ENCODE measurements at places on chromosomes 5 and 9.

DNA sequence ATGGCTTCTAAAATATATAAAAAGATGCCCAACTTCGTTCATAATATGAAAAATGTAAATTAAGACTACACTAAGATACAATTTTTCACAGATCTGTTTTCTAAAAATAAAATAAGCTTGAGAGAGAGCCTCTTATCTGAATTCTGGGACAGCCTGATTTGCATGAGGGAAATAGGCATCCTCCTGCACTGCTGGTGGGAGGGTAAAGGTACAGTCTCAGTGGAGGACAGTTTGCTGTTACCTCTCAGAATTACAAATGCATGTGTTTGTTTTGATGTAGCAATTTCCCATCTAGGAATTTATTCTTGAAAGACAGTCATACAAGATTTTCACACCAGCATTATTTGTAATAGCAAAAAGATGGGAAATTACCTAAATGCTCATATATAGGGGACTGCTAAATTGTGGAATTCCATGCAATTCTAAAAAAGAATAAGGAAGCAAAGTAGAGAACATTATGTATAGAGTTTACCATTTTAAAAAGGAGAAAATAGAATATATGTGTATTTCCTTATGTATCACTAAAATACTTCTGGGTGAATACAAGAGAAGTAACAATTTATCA lies 75.7 kb downstream of the ZSWIM6 start:
- no peak for DNase-seq

DNA sequence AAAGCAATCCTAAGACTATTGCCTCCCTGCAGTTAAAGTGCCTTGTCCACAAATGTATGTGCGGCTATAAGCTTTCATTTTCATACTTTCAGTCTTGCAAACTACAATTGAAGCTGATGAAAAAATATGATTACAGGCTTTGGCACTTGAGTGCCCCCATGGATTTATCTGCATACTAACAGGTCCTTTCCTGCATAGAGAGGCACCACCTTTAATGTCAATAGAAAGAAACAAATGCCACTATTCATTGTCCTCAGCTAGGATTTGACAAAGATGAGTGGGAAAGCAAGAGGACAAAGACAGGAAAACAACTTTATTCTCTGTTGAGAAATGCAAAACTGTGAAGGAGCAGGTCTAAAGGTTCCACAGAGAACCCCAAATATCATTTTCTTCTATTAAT lies 125.7 kb upstream of the PTGER4 start:
- DNase-seq = no peak

GRCh38 chr5:107456281-107456715 lies 214.4 kb downstream of the EFNA5 start:
- DNase-seq = no peak

- no peak for DNase-seq
These were observed 414.1 kb downstream of the ARHGEF28 start for GRCh38 chr5:74040065-74040551.

GRCh38 chr9:93286252-93287188 lies 102.6 kb downstream of the WNK2 start:
- no peak for DNase-seq

GRCh38 chr5:82218374-82219156 lies 59.6 kb downstream of the RPS23 start:
- no peak for DNase-seq

DNA sequence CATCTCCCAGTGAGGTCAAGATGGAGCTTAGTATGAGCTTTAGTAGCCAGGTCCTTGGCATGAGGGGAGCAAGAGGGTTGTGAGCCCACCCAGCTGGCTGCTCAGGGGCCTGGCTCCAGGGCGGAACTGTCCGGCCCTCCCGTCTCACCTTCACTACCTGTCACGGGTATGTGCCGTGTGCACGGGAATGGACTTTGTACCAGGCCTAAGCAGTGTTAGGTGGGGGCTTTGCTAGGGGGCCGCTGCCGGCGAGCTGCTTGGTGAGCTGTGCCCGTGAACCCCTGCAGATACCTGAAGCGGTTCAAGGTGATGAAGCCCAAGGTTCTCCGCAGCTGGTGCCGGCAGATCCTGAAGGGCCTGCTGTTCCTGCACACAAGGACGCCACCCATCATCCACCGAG lies 46.7 kb downstream of the WNK2 start:
- DNase-seq = no peak

DNA sequence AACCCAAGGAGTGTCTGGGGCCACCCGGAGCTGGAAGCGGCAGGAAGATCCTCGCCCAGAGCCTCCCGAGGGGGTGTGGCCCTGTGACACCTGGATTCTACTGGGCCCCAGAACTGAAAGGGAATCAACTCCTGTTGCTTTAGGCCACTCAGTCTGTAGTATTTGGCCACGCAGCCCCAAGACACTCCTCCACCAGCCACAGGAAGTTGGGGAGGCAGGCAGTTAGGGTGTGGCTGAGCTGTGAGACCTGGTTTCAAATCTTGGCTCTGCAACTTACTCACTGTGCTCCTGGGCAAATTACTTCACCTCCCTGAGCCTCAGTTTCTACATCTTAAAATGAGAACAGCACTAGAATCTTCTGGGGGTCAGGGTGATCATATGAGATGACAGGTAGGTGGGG lies 119.8 kb upstream of the PPP1R26 start:
- DNase-seq = no peak

DNA sequence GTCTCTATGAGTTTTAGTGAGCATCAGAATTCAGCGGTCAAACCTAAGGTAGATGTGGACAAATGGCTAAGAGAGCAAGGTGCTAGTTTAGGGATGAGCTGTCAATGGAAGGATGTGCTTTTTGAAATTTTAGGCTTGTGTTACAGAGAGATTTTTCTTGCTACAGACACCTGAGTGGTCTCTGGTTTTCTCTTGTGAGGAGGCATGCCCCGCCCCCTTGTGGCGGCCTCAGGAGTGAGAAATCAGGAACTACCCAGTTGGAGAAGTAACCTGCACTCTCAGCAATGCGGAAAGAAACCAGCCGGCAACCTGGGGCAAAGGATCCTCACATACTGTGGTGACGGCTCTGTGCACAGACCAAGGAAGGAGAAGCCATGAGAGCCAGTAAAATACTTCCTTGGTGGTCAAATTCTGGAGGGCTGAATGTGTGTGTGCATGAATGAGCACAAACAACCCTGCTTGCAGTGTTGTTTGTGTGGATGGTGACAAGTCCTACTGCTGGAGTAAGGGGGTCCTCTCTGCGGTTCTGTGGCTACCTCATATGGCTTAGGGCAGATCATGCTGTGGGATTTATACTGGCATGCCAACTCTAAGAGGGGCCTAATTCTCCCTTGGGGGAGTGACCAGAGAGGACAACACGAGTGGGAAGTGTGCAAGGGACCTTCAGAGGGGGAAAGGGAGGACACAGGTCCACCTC lies 16.7 kb upstream of the HSD17B4 start:
- no peak for DNase-seq
